Metanephros (tissue), 2 donors: ENCODE measurements at places on chromosomes 7 and 10. TPM values are rescaled to one million over a fixed set of nuclear protein-coding genes. Genes with fewer than 3 reads are reported as not detected.

ADK gene
- 25.1 TPM for total RNA-seq

SEMA3C gene
- 139 TPM for total RNA-seq

CNNM1 gene
- 1.8 TPM for total RNA-seq

NPC1L1 gene
- 1.2 TPM for total RNA-seq

C7orf57 gene
- total RNA-seq, result 0.29 TPM

CCNY gene
- 41.5 TPM for total RNA-seq
